Stimulated activated CD4-positive, alpha-beta T cell treated with anti-CD3 and anti-CD28 coated beads, Interleukin-1b, Interleukin-23, amount 100 ng/mL, for 1 hour (primary cell): ENCODE measurements at places on chromosomes 3 and 15.

GRCh38 chr15:100201376-100202280 is 140.1 kb downstream of the ADAMTS17 start:
- DNase-seq: no peak

DNA sequence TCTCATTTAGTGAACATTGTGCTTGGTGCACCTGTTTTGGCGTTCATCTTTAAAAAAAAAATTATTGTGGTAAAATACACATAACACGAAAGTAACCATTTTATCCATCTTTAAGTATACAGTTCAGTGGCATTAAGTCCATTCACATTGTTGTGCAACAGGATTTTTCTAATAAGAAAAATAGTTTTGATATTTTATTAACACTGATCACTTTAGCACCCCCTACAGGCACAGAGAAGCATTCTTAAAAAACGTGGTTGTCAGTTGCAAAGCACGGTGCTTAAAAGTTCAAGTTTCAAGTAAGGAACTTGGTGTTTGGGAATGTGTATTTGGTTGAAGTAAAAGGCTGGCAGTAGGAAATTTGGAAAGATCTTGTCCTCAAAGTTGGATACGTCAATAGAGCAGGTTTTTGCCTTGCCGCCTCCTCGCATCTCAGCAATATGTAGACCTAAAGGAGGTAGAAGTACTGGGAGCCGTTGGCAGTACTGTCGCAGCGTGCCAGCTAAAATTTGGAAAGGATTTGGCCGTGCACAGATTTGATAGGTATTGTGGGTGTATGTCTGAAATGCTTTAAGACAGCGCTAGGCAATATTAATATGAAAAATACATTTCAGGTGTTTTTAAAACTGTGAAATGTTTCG is 110.4 kb downstream of the LRRC28 start:
- no peak for DNase-seq

GRCh38 chr15:91922646-91923547 is 69.4 kb downstream of the SLCO3A1 start:
- DNase-seq: no peak

GRCh38 chr15:99371180-99372103 is 120.2 kb downstream of the LRRC28 start:
- no peak for DNase-seq

GRCh38 chr15:95284933-95285421 is 1045.5 kb upstream of the NR2F2 start:
- DNase-seq: no peak
